ENCODE measurements at places on chromosomes 1 and 21.

DNA sequence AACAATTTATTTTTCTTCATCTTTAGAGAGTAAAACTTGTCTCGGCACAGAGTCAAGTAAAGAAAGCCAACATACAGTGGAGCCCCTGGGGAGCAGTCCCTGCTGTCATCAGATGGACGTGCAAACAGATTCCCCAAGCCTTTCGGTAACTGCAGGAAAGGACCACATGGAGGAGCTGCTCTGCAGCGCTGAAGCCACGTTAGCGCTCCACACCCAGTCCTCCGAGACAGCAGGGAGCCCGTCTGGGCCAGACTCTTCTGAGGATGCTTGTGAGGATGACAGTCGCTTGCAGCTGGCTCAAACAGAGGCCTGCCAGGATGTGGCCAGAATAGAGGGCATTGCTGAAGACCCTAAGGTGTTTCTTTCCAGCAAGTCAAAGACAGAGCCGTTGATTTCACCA, 77.1 kb upstream of the SCCPDH start:
- DNase-seq, result no peak

DNA sequence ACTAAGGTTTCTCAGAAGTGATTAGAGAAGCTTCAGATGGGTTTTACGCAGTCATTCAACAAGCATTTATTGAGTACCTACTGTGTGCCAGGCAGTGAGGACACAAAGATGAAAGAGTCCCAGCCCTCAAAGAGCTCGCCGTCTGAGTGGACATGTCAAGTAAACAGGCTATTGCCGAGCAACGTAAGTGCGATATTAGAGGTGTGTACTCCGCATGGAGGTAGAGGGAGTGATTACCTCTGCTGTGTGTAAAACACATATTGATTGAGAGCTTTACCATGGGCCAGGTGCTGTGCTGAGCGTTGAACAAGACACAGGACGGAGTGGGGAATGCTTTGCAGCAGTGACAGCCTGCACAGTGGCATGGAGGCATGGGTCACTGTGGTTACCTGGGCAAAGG, 49.5 kb upstream of the GPR37L1 start:
- no peak for DNase-seq

DNA sequence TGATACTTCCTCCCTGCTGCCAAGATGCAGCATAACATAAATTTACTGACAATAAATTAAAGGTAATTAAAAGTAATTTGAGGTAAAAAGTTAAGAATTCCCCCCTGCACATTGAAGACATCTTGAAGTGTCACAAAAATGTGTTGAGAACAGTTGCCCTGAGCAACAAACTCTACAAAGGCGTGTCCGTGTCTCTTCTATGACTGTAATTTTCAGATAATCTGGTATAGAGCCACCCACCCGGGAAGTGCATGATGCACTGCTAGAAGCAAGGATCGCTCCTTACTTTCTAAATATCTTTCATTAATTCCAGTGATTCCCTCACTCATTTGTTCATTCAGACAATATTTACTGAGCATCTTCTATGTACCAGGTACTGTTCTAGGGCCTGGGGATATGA, 11.0 kb upstream of the CASQ1 start:
- DNase-seq, result no peak

DNA sequence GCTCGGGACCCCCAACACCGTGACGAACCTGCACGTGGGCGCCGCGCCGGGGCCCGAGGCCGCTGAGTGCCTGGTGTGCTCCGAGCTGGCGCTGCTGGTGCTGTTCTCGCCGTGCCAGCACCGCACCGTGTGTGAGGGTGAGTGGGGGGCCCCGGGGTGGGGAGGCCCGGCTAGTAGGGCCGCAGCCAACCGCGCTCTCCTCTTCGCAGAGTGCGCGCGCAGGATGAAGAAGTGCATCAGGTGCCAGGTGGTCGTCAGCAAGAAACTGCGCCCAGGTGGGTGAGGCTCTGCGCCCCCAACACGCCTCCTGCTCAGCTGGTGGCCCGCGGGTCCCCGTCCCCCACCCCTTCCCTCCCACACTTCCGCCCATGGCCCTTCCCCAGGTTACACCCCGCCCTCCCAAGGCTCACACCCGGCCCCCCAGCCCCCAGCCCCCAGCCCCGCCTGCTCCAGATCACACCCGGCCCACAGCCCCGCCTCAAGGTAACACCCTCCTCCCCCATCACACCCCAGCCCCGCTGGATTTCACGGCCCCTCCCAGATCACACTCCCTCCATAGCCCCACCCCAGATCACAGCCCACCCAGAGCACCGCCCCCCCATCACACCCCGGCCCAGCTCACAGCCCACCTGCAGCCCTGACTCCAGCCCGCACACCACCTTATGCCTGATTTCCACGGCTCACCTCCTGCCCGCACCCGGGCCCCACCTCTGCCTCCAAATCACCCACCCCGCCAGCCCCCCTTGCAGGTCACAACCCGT, 2.4 kb upstream of the MMP23B start:
- DNase-seq, result no peak
